ENCODE measurements at places on chromosomes 5 and 9.

DNA sequence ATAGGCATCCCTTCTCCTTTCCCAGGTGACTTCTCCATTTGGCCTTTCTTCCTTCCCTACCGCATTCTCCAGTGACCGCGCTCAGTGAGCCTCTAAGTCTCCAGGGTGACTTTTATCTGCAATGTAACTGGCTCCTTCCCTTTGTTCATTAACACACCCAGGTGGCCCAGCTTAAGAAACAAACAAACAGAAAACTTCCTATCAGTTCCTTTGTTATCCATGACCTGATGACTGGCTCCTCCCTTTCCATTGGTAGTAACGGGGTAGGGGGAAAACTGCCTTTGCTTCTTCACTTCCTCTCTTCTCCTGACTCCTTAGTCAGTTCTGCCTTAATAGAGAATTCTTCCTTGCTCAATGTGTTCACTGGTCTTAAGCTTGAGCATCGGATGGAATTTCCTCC lies 7.0 kb upstream of the SH3GL2 start:
- DNase-seq = no peak

GRCh38 chr5:15387931-15388524 lies 112.0 kb upstream of the FBXL7 start:
- DNase-seq = no peak

DNA sequence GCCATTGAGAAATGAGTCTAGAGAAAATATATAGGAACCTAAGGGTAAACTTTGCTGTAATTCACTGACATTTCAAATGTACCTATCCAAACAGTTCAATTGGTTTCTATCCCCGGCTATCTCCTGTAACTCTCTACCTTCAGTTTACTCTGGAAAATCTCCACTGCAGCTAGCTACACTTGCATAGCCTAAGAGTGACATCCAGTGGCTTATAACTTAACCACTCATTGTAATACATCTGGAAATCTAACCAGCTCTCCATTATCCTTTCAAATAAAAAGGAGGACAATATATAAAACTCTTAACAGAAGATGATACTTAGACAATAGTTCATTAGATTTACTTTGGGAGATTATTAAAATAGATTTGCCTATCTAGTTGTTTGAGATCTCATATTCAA lies 35.3 kb upstream of the SPDL1 start:
- peak; percentile 7 for DNase-seq

DNA sequence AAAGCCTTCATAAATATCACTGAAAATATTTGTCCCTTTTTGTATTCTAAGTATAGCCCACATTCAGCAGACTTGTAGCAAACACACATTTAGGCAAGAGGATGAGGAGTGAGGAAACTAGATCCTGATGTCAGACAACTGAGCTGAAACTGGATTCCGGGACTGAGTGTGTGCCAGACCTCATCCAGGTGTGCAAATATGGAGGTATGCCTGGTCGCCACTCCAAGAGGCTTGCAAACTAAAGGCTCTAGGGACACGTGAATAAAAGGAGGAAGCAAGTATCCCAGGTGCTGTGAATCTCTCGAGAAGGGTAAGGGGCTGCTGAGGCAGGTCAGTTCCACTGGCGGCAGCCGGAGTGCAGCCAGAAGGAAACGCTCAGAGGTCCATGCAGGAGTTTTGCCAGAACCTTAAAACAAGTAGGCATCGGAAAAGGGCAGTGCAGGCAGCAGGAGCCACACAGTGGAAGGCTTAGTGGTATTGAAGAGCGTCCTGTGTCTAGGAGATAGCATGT lies 77.4 kb upstream of the ALDH1B1 start:
- DNase-seq = no peak

DNA sequence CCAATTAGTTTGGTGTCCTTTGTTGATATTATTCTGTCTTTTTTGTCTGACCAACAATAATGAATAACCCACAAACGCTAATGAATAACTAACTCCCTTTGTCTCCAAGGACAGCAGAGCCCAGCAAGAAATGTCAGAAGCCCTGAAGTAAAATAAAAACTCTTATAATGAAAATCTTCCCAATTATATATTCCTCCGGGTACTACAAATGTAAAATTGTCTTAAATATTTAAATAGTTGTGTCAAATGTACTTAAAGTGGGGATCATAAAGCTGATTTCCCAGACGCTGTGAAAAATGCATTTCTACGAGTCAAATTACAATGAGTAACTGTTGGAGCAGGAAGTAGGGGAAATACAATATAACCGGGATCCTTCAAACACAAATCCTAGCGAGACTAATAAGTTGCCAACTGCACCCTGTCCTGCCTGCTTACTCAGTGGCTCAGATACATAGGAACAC lies 22.3 kb downstream of the GLIS3 start:
- no peak for DNase-seq

- no peak for DNase-seq
Measured at GRCh38 chr5:130976493-130976892, 188.6 kb downstream of the HINT1 start.

GRCh38 chr9:111316796-111317195 lies 13.2 kb downstream of the OR2K2 start:
- DNase-seq = no peak

DNA sequence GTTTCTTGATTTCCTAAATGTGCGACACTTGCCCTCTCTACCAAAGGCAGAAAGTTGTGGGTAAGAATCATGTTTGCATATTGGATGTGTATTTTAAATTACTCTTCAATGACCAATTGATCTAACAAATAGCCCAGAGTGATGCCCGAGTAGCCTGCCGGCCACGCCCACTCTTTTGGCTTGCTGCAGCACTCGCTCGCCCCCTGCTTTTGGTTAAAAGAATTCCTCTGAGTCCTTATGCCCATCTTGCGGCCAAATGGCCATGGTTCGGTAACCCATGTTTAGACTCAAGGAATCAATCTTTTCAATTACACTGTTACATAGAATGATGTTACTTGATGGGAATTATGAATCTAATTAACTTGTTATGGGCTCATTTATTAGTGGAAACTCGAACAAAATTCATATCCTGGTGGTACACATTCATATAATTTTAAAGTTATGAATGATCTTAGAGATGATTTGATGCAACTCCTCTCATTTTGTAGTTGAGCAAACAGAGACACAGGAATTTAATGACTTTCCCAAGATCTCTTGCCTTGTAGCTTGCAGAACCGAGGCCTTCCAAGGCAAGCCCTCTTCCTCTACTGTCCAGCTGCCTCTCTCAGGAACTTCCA lies 36.5 kb downstream of the PPIC start:
- DNase-seq = peak; percentile 45

DNA sequence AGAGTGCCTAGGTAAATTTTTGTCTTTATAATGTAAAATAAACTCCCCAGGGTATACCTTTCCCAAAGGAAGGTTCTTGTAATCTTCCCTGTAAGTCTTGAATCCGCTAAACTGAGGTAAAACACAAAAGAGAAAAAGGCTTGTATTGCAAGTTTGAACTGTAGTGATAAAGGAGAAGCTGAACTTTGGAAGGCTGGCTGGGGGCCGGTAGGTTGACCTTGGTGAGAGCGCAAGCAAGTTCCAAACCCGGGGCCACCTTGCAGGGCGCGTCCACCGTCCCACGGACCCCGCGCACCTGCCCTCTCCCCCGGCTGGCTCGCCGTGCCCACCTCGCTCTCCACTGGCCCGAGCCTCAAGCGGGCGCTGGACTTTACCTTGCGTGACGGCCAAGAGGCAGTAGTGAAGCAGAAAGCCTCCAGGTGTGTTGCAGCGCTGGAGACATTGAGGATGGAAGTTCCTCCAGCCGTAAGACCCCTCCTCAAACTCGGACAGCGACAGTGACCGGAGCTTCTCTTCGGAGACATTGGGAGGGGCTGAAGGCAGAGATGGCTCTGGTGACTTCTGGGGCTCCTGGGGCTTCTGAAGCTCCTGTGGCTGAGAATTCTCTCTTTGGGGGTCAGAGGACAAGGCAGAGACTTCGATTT lies 428 bp downstream of the SLCO4C1 start:
- peak; percentile 37 for DNase-seq

DNA sequence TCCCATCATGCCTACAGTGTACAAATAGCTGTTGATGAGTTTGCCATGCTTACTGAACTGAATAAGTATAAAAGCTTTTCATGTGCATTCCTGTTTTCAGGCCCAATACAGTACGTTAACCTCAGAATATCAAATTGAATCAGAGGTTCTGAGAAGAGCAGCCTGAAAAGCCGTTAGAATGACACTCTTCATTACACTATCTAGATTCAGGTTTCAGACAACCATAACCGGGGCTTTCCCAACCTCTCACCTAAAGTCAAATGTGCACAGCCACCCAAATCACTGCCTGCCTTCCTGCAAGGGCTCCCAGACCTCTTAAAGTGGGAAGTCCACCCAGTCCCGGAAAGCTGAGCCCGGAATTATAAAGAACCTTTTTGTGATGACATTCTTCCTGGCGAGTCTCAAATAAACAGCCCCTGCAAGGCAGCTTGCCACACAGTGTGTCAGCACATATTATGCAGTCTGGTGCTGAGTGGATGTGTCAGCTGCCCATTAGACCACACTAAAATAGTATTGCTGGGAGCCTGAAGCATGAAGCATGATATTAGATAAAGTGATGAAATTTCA lies 245.8 kb downstream of the TLE4 start:
- no peak for DNase-seq

GRCh38 chr9:9783711-9784110 lies 829.1 kb downstream of the PTPRD start:
- DNase-seq = no peak

- DNase-seq = no peak
Measured at GRCh38 chr9:125867751-125868415, 120.7 kb downstream of the PBX3 start.

- DNase-seq = peak; percentile 74
Measured at GRCh38 chr5:39420482-39421145, 4.2 kb downstream of the DAB2 start.

DNA sequence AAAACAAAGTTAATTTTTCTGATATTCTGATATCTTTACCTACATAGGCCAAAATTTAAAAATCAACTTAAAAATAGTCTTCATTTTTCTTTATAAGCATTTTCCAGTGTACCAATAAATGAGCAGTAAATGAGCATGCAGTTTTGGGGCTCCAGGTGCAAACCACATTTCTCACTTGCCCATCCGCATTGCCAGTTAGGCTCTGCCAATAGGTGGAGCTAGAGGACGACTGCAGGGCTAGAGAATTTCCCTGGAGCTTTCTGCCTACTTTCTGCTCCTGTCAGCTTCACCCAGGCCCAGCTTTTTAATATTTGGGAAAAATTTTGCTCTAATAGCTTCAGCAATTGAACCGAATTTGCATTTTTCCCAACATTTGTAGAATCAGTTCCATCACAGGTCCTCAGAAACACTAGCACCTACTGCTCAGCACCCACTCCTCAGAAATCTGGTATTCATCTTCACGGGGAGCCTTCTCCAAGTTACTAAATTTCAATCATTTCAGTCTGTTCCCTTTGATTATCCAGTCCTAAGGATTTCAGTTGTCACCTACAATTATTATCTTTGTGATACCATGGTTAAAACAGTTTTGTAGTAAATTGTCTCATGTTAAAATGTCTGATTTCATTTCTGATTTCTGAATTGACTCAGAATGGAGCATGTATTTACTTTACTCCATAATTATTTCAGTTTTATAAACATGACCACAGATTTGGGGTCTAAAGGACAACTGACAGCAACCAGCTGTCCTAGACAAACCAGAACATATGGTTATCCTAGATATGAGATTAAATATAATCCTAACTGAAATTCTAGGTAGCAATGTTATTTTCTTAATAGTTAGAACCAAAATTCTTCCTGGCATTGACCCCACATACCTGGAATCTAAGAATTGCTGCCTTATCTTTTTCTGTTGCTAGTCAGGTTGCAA lies 104.6 kb upstream of the FAM174A start:
- DNase-seq = peak; percentile 51

- no peak for DNase-seq
Measured at GRCh38 chr5:68074633-68075032, 140.9 kb upstream of the PIK3R1 start.

DNA sequence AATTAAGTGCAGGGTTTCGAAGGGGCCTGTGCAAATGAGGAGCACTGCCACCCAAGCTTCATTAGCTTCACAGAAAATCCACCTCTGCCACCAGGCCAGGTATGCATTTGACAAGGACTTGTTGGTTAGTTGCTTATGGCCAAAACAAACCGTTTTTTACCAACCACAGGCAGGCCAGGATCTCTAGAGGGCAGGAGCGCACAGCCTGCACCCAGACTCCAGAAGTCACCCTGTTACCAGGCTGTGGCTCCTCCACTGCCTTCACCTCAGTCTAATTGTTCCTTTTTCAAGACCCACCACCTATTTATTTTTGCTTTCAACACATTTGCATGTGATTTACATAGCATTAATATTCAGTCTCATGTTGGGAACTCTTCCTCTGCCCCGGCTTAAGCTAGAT lies 78.3 kb upstream of the HSPA9 start:
- DNase-seq = no peak

DNA sequence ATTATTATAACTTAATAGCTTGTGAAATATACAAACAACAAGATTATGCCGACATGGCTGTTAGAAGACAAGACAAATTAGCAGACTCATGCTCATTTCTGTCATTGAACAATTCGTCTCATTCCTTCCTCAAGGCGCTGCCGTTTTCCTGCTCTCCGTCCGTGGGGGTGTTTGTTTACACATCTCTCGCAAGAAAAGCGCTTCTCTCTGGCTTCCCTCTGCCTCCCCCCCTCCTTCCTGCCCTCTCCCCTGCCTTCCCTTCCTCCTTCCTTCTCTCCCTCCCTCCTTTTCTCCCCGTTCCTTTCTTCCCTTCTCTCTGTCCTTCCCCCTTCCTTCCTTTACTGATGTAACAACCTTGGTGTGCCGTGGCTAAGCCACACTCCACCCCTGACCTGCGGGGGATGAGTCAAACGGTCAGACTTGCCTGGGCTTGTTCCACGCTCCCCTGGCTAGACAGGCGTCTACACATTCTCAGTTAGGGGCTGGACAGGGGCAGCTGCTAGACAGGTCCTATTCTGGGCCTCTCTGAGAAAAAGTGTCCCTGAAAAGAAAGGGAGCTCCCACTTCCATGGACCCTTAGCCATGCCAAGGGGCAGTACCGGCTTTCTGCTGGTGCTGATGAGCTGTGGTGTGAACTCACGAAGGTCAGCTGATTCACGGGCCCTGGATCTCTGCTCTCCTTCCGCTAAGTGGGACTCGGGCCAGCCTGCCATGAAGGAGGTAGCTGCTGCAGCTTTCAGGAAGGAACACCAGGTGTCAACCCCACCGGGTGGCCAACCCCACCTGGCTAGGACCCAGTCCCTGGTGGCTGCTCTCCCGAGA lies 32.0 kb upstream of the SPTLC1 start:
- DNase-seq = peak; percentile 95

GRCh38 chr9:27659571-27659970 lies 86.3 kb upstream of the C9orf72 start:
- DNase-seq = no peak

GRCh38 chr5:1279443-1280151 lies 15.3 kb downstream of the TERT start:
- DNase-seq = no peak

DNA sequence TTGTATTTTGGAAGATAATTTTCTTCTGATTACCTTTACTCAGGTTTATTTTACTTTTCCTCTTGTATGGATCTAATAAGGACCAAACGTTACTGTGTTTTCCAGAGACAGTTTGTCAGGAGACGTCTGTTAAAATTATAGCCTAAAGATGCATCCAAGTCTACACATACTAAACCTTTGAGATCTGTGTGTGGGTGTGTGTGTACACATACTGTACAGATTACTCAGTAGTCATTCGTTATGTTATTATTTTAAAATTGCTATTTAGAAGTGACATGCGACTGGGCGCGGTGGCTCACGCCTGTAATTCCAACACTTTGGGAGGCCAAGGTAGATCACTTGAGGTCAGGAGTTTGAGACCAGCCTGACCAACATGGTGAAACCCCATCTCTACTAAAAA lies 51.6 kb upstream of the CNTLN start:
- no peak for DNase-seq

Measured in KBM-7 (cell line).